COR-L47 (cell line): ENCODE measurements at places on chromosomes 3 and 15.

- DNase-seq = no peak
These were observed 101.7 kb downstream of the PPP2R3A start for GRCh38 chr3:136067211-136067610.

DNA sequence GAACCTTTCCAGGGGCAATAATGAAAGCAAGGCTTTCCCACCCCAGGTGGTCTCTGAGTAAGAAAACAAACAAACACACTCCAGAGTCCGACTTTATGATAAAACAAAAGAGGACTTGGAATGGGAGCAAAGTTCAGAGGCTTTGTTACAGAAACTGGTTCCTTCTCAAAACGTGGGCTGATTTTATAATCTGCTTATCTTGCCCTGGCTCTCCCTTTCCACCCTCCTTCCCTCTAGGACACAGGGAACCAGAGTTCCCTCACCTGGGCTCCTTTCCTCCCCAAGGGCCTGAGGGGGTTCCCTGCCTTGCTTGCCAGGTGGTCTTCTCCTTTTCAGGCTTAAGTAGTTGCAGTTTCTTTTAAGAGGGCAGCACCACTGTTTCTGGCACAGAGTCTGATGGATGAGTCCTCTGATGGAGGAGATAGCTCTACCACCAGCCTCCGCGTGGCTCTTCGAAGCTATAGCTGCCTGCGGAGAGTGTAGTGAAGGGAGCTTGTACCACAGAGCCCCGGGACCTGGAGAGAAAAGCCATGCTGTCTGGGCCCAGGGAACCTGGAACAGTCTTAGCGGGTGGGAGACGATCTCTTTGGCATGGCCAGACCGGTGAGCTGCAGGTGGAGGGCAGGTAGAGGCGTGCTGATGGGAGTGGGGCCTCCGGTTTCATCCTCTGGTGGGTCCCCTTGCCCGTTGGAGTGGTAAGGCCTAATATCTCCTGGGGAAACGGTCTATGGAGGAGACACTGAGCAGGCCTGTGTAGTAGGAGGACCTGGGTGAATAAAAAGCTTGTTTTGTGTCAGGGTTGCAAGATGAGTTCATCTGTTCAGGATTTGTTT is 68.7 kb downstream of the SMAD6 start:
- no peak for DNase-seq

DNA sequence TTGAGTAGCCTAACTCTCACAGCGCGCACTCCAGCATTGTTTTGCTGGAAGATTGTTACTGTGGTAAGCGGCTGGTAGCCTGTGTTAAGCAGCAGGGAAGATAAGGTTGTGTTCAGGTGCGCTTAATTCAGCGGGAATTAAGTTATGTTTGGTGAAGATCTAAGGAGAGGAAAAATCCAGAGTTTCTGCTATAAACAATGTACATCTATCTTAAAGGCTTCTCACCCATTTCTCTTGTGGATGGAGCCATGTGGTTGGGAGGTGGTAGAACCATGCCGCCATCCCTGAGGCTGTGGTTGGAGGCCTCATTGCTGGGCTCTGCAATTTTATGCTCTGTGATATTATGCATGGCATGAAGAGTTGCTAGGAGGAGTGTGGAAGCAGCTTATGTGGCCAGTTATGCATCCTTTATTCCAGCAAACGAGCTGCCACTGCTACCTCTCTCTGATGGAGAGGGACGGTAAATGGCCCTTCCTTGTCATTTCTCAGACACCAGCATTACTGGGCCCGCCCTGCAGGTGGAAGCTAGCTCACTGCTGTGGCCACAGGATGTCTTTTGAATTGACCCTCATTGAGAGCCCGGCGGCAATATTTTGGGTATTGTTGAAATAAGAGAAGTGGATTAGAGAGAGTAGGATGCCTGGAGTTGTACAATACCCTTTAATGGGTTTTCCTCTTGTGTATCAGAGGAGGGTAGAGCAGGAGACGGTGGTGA is 1.3 kb downstream of the MINAR1 start:
- peak; percentile 24 for DNase-seq

DNA sequence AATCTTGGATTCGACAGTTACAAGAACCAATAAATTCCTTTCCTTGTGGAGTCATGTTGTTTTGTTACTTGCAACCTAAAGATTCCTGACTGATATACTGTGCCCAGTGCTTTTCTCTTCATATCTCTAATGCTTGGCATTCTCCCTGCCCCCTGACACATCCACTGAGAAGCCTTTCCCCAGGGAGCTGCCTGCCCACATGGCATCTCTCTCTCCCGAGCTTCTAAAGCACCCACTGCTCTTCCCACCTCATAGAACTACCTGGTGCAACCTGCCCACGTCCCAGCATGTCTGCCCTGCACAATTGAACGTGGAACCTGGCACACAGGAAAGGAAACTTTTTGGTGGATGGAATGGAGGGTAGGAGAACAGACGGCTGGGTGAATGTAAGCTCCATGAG is 6.8 kb downstream of the CYP8B1 start:
- no peak for DNase-seq
